ENCODE measurements at places on chromosomes 12 and 14. TPM values are rescaled to one million over a fixed set of nuclear protein-coding genes. Genes with fewer than 3 reads are reported as not detected.

DNA sequence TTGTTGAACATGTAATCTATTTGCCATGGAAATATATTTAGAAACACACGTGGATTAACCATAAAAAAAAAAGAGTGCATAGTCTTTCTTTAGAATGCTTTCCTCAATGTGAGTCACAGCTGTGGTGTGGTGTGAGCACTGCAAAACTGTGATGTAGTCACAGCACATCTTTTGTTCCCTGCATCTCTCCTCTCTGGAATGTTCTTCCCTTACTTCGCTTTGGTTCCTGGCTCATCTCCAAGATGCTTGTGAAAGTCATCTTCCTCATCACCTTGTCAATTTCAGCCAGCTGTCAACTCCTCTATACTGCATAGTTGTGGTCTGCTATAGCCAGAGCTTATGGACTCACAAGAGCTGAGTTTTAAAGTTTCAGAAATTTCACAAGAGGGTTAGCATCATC, 60.2 kb downstream of the STAB2 start:
- DNase-seq = no peak

DNA sequence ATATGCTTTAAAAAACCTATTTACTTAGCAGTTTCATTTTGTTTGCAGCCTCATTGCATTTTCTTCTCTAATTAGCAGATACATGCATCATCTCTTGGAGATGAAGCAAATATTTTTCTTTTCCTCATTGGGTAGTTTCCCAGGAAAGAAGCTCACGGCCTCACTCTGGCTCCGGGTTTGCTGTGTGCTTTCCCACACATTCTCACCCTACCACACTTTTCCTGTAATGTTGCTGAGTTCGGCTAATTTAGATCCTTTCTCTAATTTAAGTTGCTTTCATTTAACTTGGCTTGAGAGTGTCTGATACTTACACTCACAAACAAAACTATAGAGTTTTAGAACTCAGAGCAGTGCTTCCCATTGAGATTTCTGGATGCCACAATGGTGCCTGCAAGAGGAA, 928.2 kb downstream of the NRXN3 start:
- no peak for DNase-seq

GRCh38 chr14:72451054-72451972, 442.6 kb downstream of the DPF3 start:
- peak; percentile 27 for DNase-seq

DNA sequence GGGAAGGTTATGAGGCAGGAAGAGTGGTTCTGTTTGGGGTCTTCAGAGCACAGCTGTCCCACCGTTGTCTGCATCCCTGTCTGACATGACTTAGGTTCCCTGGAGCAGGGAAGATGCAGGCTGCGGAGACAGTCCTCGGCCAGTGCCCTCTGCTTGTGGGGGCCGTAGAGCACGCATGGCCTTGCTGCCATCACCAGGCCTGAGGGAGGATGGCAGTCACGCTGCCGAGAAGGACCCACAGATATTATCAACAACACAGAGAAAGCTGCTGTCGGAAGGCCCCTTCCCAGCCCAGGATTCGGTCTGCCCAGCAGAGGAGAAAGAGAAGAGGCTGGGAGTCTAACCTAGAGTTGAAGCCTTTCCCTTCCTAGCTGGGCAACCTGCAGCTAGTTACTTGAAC, 35.0 kb downstream of the ERH start:
- no peak for DNase-seq

DNA sequence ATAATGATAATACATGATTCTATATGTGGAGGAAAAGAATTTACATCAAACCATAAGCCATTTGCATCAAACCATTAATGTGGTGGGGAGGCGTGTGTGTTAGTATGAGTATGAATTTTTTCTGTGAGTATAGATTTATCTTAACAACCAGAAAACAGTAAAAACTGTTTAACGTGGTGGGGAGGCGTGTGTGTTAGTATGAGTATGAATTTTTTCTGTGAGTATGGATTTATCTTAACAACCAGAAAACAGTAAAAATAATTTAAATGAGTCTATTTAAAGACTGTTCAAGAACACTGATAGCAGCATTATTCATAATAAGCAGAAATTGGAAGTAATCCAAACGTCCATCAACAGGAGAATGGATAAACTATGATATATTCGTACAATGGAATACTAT, 9.1 kb upstream of the MSI1 start:
- no peak for DNase-seq

GRCh38 chr14:38238332-38238731, 17.6 kb downstream of the CLEC14A start:
- DNase-seq = no peak

DNA sequence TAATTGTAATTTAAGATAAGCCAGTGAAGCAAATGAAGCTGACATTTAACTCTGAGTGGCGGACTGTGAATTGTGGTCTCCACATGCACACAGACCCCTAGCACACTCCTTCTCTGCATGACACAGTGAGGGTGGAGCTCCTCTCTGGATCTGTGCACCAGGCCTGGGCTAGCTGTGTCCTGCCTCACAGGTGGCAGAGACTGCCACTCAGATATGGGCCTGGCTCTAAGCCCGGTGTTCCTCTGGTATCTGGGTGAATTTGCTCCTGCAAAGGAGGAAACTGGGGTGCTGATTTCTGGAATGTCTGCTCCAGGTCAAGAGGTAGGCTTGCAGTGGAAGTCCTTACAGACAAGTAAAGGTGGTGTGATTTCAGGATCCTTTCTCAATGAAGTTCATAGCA, 282.4 kb downstream of the FOXN3 start:
- no peak for DNase-seq

- DNase-seq = no peak
These were observed 17.7 kb downstream of the NGDN start for GRCh38 chr14:23487216-23487615.

DNA sequence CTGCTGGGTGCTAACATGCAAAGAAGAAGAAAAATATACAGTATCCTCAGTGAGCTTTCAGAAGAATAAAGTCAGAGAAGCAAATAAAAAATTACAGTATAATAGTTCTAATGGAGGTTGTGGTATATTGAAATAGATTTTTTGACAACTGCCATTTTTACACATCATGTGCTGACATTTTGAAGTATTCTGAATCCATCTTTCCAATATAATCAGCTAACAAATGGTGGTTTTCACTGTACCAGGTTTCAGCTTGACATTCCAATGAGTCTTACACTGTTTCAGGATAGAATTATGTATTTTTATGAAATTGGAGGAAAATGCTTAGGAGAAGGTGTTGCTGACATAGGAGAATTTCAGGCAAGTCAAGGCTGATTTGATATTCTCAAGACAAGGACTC, 26.3 kb upstream of the TBC1D30 start:
- no peak for DNase-seq

- no peak for DNase-seq
These were observed 97.1 kb upstream of the CDKN3 start for GRCh38 chr14:54299410-54300363.

DNA sequence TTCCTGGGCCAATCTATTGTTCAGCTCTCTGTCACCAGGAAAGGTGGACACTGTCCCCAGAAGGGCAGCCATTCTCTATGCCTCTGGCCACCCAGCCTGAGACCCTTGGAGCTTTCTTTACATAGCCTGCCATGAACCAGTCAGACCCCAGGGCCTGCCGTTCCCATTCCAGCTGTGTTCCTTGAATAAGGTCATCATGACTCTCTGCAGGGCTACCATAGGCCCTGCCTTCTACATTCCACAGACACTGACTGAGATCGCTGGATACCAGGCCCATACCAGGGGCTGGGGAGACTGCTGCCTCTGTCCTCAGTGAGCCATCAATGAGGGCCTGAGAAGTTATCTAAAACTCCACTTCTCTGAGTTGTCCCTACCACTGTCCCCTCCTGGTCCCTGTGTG, 75.5 kb downstream of the SYNE3 start:
- no peak for DNase-seq

DNA sequence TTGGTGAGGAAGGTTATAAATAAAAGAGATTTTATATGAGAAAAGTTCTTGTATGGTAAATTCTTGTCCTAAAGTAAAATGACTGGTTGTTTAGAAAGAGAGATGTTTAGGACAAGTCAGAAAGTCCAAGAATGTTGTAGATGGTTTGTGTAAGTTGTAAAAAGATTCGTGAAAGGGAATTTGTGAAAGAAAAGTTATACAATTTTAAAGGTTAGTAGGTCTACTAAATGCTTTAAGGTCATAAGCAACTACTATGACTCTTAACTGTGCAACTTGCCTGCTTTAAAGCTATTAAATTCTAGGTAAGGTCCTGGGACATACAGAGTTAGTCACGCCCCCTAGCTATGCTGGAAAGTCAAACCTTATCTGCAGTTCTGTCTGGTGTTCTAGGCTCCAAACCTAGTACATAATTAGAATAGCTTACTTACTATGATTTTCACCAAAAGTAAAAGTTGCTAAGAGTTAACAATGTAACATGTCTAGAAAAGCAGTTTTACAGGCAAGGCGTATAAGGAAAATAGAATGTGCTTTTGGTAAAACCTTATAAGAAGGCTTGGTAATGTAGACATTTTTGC, 11.2 kb upstream of the DHRS2 start:
- DNase-seq = no peak

DNA sequence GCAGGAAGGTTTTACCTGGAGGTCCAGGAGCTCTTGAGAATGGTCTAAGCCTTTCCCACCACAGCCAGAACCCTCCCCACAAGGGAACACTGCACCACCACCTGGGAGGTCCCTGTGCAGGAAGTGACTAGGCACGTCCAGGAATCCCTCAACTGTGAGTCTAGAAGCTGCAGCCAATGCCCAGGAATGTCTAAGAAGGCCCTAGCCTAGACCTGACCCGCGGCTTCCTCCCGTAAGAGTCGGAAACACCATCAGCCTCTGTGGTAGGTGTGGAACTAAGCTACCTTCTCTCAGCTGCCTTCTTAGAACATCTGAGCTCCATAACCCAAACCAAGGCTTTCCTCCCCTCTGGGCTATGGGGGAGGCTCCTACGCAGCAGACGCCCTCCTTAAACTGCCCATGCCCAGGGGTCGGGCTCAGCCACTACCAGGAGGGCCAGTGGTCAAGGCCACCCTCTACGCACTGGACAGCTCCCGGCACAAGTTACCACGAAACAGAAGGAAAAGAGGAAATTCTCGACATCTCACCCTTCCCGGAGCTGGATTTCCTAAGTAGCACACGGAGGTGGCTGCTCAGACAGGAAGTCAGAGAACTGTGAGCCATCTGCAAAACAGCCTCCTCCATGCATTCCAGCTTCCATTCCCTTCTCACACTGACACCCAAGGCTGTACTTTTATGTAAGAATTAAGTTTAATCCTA, 25.5 kb downstream of the ZFYVE21 start:
- no peak for DNase-seq

DNA sequence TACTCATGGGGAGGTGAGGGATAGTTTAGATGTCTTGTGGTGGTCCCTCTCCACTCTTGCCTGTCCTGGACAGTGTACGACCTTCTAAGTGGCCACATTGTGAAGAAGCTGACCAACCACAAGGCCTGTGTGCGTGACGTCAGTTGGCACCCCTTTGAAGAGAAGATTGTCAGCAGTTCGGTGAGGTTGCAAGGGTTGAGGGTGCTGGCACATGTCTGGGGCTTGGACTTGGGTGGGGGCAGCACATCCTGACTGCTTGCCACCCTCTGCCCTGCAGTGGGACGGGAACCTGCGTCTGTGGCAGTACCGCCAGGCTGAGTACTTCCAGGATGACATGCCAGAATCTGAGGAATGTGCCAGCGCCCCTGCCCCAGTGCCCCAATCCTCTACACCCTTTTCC, 7.6 kb upstream of the FITM1 start:
- DNase-seq = no peak

DNA sequence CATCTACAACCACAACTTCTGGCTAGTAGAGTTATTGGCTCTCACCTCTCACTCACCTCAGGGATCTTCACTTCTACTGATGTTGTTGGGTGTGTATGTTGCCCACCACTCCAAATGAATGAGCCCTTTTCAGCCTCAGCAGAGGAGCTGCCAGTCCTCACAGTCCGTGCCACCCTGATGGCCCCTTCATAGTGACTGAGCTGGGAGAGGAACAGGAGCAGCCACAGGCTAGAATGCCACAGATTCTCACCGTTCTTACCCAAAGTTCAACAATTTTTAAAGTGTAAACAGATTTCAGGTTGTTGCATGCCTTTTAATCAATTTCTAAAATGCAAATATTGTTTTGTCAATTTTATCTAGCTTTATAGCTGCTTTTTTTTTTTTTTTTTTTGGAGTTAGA, 74.5 kb upstream of the DNM1L start:
- DNase-seq = no peak

DNA sequence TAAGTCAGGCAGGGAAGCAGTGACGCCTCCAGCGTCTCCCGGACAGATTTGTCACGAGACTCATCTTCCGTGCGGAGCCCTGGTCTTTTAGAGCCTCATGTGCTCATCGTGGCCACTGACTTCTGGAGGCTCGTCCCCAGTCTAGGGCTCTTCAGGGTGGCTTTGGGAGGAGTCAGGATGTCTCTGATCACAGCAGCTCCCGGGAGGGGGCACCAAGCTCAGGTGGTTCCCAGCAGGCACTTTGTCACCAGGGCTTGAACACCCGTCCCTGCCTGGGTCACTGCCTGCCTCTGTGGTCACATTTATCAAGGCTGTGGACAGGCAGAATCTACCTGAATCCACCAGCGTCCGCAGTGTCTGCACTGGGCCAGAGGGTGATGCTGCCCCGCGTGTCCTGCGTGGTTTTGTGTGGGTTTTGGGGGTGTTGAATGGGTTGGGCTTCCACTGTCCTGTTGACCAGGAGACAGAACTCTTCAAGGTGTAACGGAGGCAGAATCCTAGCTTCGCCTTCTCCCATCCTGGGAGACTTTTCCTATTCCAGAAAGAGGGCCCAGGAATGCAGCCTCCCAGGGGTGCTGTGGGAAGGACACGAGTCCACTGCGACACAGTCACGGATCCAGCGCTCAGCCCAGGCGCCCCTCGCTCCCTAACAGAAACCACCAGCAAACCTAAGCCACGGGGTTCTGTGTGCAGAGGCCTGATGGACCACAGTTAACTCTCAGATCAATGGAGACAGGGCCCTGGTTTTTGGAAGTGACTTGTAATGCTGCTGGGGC, 132.3 kb downstream of the ADGRD1 start:
- no peak for DNase-seq

DNA sequence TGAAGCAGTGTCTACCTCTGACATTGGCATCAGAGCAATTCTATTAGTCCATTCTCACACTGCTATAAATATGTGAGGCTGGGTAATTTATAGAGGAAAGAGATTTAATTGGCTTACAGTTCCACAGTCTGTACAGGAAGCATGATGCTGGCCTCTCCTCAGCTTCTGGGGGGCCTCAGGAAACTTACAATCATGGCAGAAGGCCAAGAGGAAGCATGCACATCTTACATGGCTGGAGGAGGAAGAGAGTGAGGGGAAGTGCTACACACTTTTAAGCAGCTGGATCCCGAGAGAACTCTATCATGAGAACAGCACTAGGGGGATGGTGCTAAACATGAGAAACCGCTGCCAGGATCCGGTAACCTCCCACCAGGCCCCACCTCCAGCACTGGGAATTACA, 25.7 kb upstream of the SEL1L start:
- DNase-seq = no peak

- no peak for DNase-seq
These were observed 526.6 kb upstream of the SEL1L start for GRCh38 chr14:82060219-82060618.

- DNase-seq = no peak
These were observed 203.1 kb downstream of the ASCL1 start for GRCh38 chr12:103160622-103161021.

Gene FAIM2
- total RNA-seq = not detected

Gene PARP11
- 13.4 TPM for total RNA-seq

Gene TPI1
- 46.8 TPM for total RNA-seq

Gene IRAK3
- 0.74 TPM for total RNA-seq

Gene NFATC4
- total RNA-seq = not detected

Gene TAS2R9
- total RNA-seq = not detected

Gene TMPRSS12
- not detected for total RNA-seq

Gene NXPH4
- total RNA-seq = not detected
